Right atrium auricular region (tissue), 2 donors: ENCODE measurements at places on chromosomes 12 and 14. TPM values are rescaled to one million over a fixed set of nuclear protein-coding genes. Genes with fewer than 3 reads are reported as not detected.
A peak's percentile ranks its signal among the peaks of the same experiment; 100 is the strongest.

- DNase-seq, result no peak
- no peaks in the 10 kb centered on the region for H3K4me1 ChIP-seq
- no peak overlapping the region for H3K27ac ChIP-seq
- no peaks in the 10 kb centered on the region for H3K36me3 ChIP-seq
- H3K27me3 ChIP-seq, result no peaks in the 10 kb centered on the region
Measured at GRCh38 chr12:41103614-41104013, 84.5 kb upstream of the PDZRN4 start.

DNA sequence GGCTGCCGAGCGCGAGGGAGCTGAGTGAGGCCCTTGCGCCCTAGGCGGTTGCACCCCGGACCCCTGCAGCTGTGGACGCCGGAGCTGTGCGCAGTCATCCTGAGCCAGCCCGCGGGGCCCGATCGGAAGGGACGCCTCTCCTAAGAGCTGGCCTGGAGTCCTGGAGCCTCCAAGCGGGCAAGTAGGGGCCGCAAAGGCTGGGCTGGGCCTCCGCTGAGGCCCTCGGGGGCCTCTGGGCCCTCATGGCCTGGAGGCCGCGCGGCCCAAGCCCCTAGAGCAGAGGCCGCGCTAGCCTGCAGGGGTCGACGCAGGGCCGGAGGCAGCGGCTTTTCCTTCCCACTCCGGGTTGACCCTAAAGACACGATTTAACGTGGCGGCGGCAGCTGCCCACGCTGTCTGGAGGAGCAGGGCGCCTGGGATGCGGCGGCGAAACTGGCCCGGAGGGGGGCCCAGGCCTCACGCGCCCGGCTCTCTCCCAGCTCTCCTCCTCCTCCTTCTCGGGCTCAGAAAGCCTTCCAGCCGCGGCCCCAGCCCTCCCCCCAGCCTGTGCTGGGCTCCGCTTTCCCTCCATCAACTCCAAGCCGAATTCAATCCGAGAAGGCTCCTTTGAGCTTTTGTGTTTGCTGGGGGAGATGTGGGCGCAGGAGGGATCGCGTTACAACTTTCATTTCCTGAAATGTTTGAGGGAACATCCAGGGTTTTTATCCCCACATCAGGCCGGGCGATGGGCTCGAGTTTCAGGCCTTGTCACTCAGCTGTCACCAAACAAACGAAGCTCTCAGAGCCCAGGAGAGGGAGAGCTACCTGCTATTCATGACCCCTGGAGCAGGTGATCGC is 11.6 kb downstream of the SIX1 start:
- H3K4me3 ChIP-seq, result peak overlapping the region; percentile 11
- H3K4me1 ChIP-seq, result peaks cover 27% of the 10 kb centered on the region
- no peak for DNase-seq

GRCh38 chr12:14238221-14238792 is 127.2 kb upstream of the ATF7IP start:
- H3K27ac ChIP-seq, result no peak overlapping the region
- DNase-seq, result no peak
- H3K36me3 ChIP-seq, result no peaks in the 10 kb centered on the region

The PRR13 gene
- 60.6 TPM for total RNA-seq

DNA sequence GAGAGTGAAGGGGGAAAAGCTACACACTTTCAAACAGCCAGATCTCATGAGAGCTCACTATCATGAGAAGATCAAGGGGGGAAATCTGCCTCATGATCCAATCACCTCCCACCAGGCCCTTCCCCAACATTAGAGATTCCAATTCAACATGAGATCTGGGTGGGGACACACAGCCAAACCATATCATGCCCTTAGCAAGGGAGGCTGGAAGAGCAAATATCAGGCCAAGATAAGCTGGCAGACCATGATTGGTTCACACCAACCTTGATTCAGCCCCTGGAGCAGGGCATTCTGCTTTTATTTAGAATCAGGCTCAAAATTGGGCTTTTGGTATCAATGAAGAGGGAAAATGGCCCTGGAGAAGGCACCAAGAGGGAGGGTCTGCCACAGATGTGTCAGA is 137.4 kb downstream of the PRKCH start:
- H3K27ac ChIP-seq, result no peak overlapping the region
- no peaks in the 10 kb centered on the region for H3K36me3 ChIP-seq
- no peak for DNase-seq
- no peak overlapping the region for H3K4me3 ChIP-seq
- H3K4me1 ChIP-seq, result no peaks in the 10 kb centered on the region
- no peaks in the 10 kb centered on the region for H3K27me3 ChIP-seq

GRCh38 chr14:35298351-35298750 is 6.2 kb downstream of the PSMA6 start:
- H3K4me1 ChIP-seq, result no peaks in the 10 kb centered on the region
- DNase-seq, result no peak
- H3K27ac ChIP-seq, result no peak overlapping the region
- no peaks in the 10 kb centered on the region for H3K36me3 ChIP-seq

GRCh38 chr12:75831402-75831801 is 200.2 kb downstream of the PHLDA1 start:
- H3K4me1 ChIP-seq, result peaks cover 7% of the 10 kb centered on the region
- no peaks in the 10 kb centered on the region for H3K27me3 ChIP-seq
- H3K27ac ChIP-seq, result no peak overlapping the region
- DNase-seq, result no peak
- H3K36me3 ChIP-seq, result no peaks in the 10 kb centered on the region

DNA sequence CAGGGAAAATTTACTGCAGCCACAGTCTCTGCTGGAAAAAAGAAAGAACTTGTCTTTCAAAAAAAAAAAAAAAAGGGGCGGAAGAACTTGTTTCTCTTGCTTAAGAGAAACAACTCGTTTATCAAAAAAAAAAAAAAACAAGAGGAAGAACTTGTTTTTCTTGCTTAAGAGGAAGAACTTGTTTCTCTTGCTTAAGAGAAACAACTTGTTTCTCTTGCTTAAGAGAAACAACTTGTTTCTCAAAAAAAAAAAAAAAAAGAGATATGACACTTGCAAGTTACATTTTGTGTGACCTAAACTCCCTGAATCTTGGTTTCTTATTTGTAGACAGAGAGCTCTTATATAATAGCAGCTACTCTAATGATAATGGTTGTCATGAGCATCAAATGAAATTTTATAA is 44.7 kb upstream of the USP15 start:
- no peaks in the 10 kb centered on the region for H3K36me3 ChIP-seq
- no peak overlapping the region for H3K27ac ChIP-seq
- H3K4me1 ChIP-seq, result no peaks in the 10 kb centered on the region
- no peak for DNase-seq
- no peak overlapping the region for H3K4me3 ChIP-seq

DNA sequence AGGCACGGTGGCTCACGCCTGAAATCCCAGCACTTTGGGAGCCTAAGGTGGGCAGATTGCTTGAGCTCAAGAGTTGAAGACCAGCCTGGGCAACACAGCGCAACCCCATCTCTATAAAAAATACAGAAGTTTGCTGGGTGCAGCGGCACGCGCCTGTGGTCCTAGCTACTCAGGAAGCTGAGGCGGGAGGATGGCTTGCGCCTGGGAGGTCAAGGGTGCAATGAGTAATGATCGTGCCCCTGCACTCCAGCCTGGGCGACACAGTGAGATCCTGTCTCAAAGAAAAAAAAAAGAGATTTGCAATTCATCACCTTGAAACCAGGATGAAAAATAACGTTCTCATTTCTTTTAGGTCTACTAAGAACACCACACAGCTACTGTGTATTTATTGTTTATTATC is 4.0 kb downstream of the STX2 start:
- H3K4me1 ChIP-seq, result no peaks in the 10 kb centered on the region
- H3K27me3 ChIP-seq, result no peaks in the 10 kb centered on the region
- peak overlapping the region; percentile 59 for H3K27ac ChIP-seq
- H3K36me3 ChIP-seq, result no peaks in the 10 kb centered on the region
- DNase-seq, result no peak
- H3K4me3 ChIP-seq, result no peak overlapping the region

The RNASE7 gene
- not detected for total RNA-seq

The ACOT6 gene
- total RNA-seq, result not detected

The HHIPL1 gene
- 2.4 TPM for total RNA-seq

The CD69 gene
- total RNA-seq, result 2.6 TPM

- H3K36me3 ChIP-seq, result no peaks in the 10 kb centered on the region
- no peaks in the 10 kb centered on the region for H3K4me1 ChIP-seq
- peak; percentile 28 for DNase-seq
Measured at GRCh38 chr14:92880851-92881250, 42.1 kb upstream of the CHGA start.

GRCh38 chr12:26701604-26702215 is 131.3 kb downstream of the ITPR2 start:
- no peaks in the 10 kb centered on the region for H3K36me3 ChIP-seq
- no peaks in the 10 kb centered on the region for H3K4me1 ChIP-seq
- no peak overlapping the region for H3K27ac ChIP-seq
- no peaks in the 10 kb centered on the region for H3K27me3 ChIP-seq
- no peak for DNase-seq

GRCh38 chr12:66061076-66061475 is 69.5 kb downstream of the LLPH start:
- H3K4me3 ChIP-seq, result no peak overlapping the region
- DNase-seq, result no peak
- H3K27ac ChIP-seq, result no peak overlapping the region
- no peaks in the 10 kb centered on the region for H3K4me1 ChIP-seq
- H3K36me3 ChIP-seq, result no peaks in the 10 kb centered on the region

The MMP19 gene
- total RNA-seq, result 7.7 TPM

- H3K4me1 ChIP-seq, result peaks cover 4% of the 10 kb centered on the region
- no peaks in the 10 kb centered on the region for H3K36me3 ChIP-seq
- DNase-seq, result no peak
- no peaks in the 10 kb centered on the region for H3K27me3 ChIP-seq
Measured at GRCh38 chr12:79524507-79525148, 166.1 kb downstream of the PAWR start.

The SRP54 gene
- 29.8 TPM for total RNA-seq

DNA sequence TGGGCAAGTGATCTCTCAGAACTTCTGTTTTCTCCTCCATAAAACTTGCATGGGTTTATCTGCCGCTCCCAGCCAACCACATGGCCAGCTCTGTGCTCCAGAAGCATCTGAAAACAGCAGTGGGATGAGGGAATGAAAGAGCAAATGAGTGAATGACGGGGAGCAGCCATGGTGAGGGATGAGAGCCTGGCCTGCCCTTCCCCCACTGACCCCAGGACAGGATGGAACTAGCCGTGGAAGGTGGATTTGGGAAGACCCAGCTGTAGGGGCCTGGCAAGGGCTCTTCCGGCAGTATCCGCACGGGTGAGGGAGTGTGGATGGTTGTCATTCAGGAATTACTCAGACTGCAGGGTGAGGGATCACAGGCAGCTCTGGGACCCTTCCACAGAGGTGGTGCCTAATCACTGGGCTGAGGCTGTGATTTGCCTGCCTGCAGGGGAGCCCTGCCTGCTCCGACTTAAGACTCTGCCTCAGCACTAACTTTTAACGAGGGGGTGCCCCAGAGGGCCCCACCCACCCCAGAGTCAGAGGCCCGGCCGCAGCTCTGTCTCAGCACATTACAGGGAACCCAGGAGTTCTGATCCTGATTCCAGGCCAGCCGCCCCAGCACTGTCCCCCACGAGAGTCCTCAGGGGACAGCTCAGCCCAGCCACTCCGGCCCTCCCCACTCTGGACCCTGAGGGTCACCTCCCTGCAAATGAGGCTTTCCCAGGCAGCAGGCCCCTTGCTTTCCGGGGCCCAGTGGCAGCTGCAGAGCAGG is 136.8 kb upstream of the C14orf180 start:
- no peaks in the 10 kb centered on the region for H3K4me1 ChIP-seq
- no peaks in the 10 kb centered on the region for H3K36me3 ChIP-seq
- H3K27ac ChIP-seq, result no peak overlapping the region
- no peaks in the 10 kb centered on the region for H3K27me3 ChIP-seq
- DNase-seq, result peak; percentile 47

- peak overlapping the region; percentile 88 for H3K27ac ChIP-seq
- peaks cover 13% of the 10 kb centered on the region for H3K4me1 ChIP-seq
- no peak for DNase-seq
Measured at GRCh38 chr12:93572712-93573551, 457 bp downstream of the SOCS2 start.

The SLC41A2 gene
- 17.5 TPM for total RNA-seq

DNA sequence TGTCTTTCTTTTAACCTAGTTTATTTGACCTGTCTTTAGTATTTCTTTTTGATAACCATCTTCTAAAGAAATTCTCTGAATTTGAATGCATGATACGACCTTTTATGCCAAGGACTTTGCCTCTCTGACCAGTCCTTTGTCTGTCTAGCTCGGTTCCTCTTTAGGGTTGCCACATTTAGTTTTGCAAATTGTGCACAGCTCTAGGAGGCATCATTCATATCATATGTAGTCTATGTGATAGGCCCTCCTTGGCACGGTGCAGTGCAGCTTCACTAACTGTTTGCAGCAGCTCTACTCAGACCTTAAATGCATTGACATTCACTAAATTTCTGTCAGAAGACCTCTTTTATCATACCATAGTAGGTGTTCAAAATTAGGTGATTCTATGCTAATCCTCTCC is 75.6 kb downstream of the USP15 start:
- H3K27me3 ChIP-seq, result no peaks in the 10 kb centered on the region
- no peak overlapping the region for H3K4me3 ChIP-seq
- no peaks in the 10 kb centered on the region for H3K4me1 ChIP-seq
- H3K36me3 ChIP-seq, result no peaks in the 10 kb centered on the region
- H3K27ac ChIP-seq, result no peak overlapping the region
- DNase-seq, result no peak

The PRKD1 gene
- 4.3 TPM for total RNA-seq

DNA sequence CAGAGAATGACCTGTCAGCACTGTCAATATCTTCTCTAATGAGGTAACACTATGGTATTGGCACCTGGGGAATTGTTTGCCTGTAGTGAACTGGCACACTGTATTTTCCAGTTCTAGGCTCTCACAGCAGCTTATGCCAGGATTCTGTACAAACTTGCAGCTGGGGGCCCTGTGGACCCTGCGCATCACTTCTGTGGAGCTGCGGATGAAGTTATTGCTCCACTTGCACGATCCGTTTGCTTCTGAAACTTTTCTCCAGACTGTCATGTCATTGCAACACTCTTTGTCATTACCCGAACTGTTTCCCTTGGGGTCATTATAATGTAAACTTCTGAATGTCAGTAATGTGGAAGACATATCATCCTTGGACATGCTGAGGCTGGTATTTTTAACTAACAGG is 3.9 kb downstream of the RNASE11 start:
- no peak overlapping the region for H3K4me3 ChIP-seq
- no peaks in the 10 kb centered on the region for H3K36me3 ChIP-seq
- H3K4me1 ChIP-seq, result no peaks in the 10 kb centered on the region
- H3K27ac ChIP-seq, result no peak overlapping the region
- DNase-seq, result no peak
- no peaks in the 10 kb centered on the region for H3K27me3 ChIP-seq

The RASSF8 gene
- 67.4 TPM for total RNA-seq
